ENCODE measurements at places on chromosomes 3 and 15.

DNA sequence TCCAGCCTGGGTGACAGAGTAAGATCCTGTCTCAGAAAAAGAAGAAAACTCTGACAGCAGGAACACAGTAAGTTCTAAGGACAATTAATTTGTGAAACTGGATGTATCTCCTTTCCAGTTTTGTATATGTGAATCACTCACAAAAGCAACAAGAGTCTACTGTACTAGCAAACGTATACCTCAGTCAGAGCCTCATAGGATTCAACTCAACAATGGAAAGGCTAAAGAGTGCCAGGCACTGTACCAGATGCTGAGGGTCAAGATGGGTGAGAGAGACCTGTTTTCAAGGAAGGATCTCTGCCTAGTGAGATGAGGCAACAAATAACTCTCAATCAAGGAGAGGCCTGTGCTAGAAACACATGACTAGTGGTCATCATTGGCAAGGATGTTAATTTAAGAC lies 14.9 kb downstream of the TBL1XR1 start:
- no peak for DNase-seq

- DNase-seq: no peak
Measured at GRCh38 chr15:28111543-28111942, 12.4 kb upstream of the OCA2 start.

- no peak for DNase-seq
Measured at GRCh38 chr3:188150982-188151381, 3.0 kb upstream of the LPP start.

DNA sequence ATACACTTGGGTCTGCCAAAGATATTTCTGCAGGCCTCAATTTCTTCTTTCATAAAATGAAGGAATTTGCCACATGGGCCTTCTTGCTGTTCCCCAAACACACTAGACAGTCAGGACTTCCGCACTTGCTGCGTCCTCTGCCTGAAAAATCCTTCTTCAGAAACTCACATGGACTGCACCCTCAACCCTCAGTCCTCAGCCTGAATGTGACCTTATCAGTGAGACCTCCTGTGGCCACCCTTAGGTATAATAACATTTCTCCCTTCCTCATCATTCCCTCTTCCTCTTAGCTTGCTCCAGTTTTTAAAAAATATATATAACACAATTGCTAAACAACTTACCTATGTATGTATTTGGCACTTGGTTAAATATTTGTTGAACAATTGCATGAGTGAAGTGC lies 257.5 kb downstream of the MFSD1 start:
- DNase-seq: no peak

Data from CD4-positive, alpha-beta T cell (primary cell).